CD4-positive, CD25-positive, alpha-beta regulatory T cell (primary cell): ENCODE measurements at places on chromosomes 3 and 15.

DNA sequence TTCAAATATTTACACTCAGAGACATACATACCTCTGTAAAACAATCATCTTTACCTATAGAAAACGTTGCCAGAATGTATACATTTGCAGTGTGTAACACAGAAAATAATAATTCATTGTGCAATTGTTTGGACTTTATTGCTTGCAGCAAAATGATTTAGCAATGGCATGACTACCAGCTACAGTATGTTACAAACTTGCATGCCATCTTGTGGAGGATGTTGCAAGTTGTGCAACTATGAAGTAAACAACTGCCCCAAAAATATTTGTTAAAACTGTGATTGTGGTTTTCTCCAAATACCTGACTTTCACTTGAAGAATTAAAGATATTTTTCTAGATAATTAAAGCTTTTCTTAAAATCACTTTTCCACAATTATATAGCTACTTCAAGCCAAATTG lies 27.1 kb upstream of the C3orf49 start:
- DNase-seq = no peak

- no peak for DNase-seq
Observed at GRCh38 chr15:82093774-82094211, 48.0 kb upstream of the MEX3B start.

DNA sequence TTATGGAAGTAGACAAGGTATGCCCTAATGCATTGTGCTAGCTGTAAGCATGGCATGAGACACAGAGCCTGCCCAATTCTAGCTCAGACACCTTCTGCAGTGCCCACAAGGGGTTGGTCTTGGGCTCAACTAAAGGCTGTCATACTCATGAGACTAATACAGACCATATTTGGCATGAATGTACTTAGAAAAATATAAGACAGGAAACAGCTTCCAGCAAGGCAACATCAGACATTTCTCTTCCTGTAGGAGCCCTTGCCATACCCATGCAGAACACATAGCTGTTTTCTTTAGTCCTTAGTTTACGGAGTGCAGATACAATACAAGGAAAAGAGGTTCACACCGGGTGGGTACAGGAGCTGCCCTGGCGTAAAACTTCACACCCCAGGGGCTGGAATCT lies 30.5 kb upstream of the NR1I2 start:
- DNase-seq = no peak

GRCh38 chr15:47333734-47334133 lies 383.6 kb upstream of the SEMA6D start:
- DNase-seq = no peak

DNA sequence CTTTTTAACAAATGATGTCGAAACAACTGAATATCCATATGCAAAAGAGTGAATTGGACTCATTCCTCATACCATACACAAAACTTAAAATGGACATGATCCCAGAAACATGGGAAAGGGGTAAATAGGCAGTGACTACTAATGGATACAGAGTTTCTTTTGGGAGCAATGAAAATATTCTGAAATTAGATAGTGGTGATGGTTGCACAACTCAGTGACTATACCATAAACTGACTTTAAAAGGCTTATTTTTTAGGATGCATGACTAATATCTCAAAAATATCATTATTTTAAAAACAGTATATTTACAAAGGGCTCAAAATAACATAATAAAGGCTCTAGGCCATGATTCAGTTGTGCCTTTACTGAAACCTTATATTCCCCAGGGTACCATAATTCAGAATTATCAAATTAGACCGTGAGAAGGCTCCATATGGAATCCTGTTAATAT lies 16.3 kb upstream of the ATP13A3 start:
- DNase-seq = no peak

DNA sequence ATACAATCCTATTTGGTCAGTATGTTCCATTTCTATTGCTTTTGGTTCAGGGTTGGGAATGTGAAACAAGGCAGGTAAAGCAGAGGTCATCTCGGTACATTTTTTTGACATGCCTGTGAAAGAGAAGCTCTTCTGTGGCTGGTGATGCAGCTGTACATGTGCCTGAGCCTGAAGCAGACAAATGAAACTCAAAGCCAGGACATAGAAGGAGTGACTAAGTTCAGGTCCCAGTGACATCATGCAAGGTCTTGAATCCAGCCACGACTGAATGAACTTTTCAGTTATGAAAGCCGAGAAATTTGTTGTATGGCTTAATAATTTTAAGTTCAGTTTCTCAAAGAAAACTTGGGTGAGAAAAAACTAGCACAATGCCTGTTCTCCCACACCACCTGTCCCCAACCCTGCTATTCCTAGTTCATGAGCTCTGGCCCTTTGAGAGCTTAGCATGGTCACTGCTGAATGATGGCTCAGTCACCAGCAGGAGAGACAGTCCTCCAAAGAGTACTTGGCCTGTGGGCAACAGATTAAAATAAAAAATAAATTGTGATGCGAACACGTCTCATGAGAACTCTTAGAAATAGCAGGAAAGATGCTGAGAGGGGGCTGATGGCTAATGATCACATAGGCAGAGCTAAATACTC lies 600.2 kb upstream of the GRM7 start:
- no peak for DNase-seq

DNA sequence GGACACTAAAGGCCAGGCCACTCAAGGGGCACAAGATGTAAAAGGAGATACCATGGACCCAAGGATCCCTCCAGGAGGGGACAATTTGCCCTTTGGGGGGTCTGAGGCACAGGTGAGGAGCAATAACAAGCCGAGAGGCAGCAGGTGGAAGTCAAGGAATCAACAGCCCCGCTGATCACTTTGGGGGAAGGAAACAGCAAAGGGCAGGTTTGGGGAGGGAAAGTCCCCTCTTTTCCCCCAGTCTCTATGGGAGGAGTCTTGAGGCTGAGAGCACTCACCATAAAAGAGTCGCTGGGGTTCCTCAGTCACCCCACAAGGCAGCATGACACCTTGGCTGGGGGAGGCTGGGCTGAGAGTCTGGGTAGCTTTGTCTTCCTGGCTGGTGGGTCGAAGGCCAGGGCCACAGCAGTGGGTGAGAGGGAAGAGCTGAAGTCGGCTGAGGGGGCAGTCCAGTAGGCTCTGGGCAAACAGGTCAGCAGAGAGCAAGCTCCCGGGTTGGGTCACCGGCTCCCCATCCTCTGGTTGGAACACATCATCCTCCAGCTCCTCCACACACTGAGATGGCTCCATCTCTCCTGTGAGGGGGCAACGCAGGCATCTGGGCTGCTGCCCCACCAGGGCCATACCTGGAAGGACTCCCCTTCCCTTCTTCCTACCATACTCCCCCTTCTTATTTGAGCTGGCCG lies 3.0 kb downstream of the BMF start:
- DNase-seq = no peak

GRCh38 chr15:88529021-88529630 lies 17.4 kb downstream of the DET1 start:
- DNase-seq = no peak

DNA sequence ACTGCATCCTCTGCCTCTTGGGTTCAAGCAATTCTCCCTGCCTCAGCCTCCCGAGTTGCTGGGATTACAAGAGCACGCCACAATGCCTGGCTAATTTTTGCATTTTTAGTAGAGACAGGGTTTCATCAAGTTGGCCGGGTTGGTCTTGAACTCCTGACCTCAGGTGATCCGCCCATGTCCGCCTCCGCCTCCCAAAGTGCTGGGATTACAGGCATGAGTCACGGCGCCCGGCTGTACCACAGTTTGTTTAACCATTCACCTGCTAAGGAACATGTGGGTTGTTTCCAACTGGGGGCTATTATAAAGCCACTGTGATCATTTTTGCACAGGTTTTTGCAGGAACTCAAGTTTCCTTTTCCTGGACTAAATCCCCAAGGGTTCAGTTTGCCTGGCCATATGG lies 123.2 kb upstream of the RAP2B start:
- no peak for DNase-seq

DNA sequence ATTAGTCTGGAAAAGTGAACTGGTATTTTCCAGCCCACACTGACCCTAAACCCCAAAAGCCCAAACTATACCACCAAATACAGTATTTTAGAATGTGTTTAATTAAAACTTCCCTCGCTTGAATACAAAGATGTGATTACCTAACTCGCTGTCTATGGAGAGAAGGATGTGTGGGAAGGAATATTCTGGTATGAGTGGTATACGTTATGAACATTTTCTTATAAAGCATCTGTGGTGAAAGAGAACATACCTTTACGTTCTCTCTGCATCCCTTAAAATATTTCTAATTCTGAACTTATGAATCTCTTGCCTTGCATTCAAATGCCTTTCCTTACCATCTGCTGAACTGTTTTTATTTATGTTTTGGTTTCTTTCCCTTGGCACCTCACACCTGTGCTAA lies 201.4 kb downstream of the MBNL1 start:
- no peak for DNase-seq

GRCh38 chr3:41508063-41508696 lies 308.9 kb downstream of the CTNNB1 start:
- no peak for DNase-seq

GRCh38 chr15:66851311-66852063 lies 149.5 kb downstream of the SMAD6 start:
- DNase-seq = peak; percentile 64

DNA sequence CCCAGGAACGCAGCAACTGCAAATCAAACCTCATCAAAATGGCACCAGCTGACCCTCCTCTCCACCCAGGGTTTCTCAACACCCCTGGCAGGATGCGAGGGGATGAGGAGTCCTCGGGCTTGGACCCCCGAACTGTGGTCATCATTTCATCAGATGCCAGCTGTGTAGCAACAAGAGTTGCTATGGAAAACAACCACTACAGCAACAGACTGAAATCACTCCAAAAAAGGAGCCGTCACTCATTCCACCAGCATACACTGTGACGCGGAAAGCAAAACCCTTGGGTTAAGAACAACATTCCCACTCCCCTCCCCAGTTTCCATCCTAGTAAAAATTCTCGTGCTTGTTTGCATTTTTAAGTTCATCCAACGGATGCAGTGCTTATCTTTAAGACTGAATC lies 40.1 kb downstream of the VGLL4 start:
- no peak for DNase-seq

- DNase-seq = no peak
Observed at GRCh38 chr3:38713121-38713520, 63.6 kb upstream of the SCN5A start.

DNA sequence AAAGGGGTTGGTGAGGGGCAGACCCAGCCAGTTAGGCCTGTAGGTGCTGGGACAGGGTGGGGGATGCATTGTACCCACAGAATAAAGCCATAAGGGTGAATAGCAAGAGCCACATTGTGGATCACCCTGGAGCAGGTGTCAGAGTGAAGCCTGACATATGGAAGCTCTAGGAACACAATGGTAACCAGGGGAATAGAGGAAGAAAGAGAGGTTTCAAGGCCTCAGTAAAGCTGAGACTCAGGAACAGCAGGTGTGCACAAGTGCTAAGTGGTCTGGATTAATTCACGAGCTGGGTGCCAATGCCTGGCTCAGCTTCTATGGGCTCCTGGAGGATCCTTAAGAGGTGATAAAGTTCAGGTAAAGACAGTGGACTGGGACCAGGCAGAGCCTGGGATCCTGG lies 323.7 kb upstream of the CTNNB1 start:
- no peak for DNase-seq

DNA sequence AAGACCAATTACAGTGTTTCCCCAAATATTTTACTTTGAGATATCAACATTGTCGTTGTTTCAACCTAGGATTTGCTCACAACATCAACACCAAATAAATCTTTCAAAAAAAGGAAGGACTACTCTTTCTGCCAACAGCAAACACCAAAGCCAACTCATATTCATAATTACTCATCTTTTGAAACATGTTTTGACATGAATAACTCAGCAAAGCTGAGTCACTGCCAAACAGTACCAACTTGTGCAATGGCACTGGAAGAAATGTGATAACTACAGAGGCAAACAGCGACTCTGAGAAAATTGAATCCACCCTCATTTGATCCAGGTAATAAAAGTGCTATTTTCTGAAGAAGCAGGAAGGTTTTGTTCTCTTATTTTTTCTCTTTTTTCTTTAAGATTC lies 67.2 kb downstream of the PEX5L start:
- DNase-seq = no peak

- no peak for DNase-seq
Observed at GRCh38 chr3:194019398-194020165, 116.4 kb upstream of the HES1 start.

DNA sequence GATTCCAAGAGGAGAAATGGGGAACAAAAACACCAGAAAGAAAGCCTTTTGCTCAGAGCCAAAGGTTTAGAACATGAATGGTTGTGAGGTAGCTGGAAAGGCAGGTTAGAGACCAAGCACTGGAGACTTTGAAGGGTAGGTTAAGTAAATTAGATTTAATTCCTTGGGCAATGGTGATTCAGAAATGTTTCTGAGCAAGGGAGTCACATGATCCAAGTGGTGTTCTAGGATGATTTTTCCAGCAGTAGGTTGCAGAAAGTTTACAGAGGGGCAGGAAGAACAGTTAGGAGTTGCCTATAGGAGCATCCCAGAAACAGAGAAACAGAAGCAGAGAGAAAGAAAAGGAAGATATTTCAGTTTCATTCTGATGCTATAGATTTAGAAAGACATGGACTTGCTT lies 139.8 kb downstream of the WDR76 start:
- DNase-seq = no peak

DNA sequence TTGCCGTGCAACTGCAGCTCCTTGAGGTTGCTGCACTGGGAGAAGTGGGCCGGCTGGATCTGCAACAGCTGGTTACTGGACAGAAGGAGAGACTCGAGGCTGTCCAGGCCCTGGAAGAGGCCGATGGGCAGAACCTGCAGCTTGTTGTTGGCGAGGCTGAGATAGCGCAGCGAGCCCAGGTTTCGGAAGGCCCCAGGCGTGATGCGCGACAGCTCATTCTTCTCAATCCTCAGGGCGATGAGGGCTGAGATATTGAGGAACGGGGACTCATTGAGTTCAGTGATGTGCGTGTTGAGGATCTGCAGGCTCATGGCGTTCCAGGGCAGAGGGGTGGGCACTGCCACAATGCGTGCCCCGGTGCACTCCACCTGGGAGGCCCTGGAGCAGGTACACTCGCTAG lies 9.0 kb downstream of the LRRC15 start:
- no peak for DNase-seq

DNA sequence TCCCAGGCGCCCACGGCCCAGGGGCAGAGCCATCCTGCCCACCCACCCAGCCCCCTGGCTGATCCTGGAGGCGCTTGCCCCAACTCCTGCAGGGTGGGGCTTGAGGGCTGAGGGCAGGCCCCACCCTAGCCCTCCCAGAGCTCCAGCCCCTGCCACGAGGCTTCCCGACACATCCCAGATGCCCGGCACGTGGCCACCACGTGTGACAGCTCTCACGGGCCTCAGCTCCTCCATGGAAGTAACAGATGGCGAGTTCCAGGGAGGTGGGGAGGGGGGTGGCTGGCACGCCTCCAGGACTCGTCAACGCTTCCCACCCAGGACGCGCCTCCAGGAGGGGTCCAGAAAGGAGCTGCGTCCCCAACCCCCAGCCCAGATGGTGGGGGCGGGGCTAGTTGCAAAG lies 29.1 kb downstream of the PLXND1 start:
- no peak for DNase-seq

DNA sequence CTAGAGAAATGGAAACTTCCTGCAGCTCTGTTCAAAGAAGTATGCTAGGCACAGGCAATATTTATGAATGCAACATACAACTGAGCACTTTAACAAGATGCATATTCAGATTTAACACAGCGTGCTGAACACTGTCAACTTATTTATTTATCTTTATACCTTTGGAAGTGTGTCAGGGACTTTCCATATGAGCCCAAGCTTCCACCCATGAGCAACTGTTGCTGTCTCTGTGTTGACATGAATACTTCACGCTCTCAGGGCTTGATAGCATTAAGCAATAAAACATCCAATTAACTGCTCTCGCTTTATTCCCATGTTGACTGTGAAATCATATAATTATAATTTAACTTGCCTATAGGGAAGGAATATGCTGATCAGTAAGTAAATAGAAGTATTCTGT lies 116.6 kb upstream of the ROBO1 start:
- no peak for DNase-seq

- no peak for DNase-seq
Observed at GRCh38 chr15:79674124-79674465, 222.7 kb downstream of the MTHFS start.
